ENCODE measurements at places on chromosomes 4 and X. TPM values are rescaled to one million over a fixed set of nuclear protein-coding genes. Genes with fewer than 3 reads are reported as not detected.

- no peaks in the 10 kb centered on the region for H3K36me3 ChIP-seq
- H3K4me1 ChIP-seq, result no peaks in the 10 kb centered on the region
- H3K4me3 ChIP-seq, result no peak overlapping the region
- H3K27me3 ChIP-seq, result no peaks in the 10 kb centered on the region
- DNase-seq, result no peak
Measured at GRCh38 chr4:155960522-155960921, 6.9 kb upstream of the CTSO start.

DNA sequence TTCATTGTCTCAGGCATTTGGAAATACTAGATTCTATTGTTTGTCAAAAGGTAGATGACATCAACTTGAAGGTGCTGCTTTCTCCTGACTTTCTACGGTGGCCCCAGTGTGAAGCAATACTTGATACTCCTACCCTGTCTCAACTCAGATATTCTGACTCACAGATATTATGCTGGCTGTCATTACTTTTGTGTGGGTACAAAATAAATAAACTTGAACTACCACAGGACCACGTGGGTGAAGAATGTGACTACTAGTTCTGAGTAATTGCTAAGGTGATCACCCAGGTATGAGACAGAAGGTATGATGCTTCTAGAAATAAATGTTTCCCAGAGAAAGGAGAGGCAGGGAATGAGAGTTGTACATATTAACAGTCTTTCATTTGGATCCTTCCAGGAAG is 275.3 kb upstream of the SPOCK3 start:
- H3K27ac ChIP-seq, result no peak overlapping the region
- no peaks in the 10 kb centered on the region for H3K27me3 ChIP-seq
- H3K4me1 ChIP-seq, result no peaks in the 10 kb centered on the region
- no peak for DNase-seq

DNA sequence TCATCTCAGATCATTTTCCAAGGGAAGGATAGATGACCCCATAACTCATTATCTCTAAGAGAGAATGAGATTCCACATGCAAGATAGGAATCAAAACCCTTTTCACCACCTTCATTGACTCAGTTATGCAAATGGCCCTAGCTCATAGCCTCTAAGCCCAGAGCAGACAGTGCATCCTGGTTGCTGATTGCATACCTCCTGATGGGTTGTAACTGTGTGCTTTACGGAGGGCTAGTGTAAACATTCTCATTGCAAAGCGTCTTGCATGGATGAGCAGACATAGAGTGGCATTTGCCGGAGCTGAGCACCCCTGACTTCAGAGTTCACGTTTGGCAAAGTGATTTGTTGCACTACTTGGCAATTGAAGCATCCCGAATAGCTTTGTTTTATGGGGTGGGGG is 151.0 kb downstream of the VCX3A start:
- no peaks in the 10 kb centered on the region for H3K4me1 ChIP-seq
- no peak for DNase-seq
- H3K36me3 ChIP-seq, result no peaks in the 10 kb centered on the region
- H3K27ac ChIP-seq, result no peak overlapping the region
- H3K27me3 ChIP-seq, result no peaks in the 10 kb centered on the region
- no peak overlapping the region for H3K4me3 ChIP-seq

- H3K36me3 ChIP-seq, result no peaks in the 10 kb centered on the region
- no peaks in the 10 kb centered on the region for H3K4me1 ChIP-seq
- no peak overlapping the region for H3K27ac ChIP-seq
- DNase-seq, result no peak
- no peak overlapping the region for H3K4me3 ChIP-seq
- H3K27me3 ChIP-seq, result no peaks in the 10 kb centered on the region
Measured at GRCh38 chr4:52408032-52408431, 251.1 kb downstream of the USP46 start.

PASD1 gene
- total RNA-seq, result not detected

- no peak overlapping the region for H3K4me3 ChIP-seq
- no peak overlapping the region for H3K27ac ChIP-seq
- H3K27me3 ChIP-seq, result no peaks in the 10 kb centered on the region
- no peak for DNase-seq
- no peaks in the 10 kb centered on the region for H3K4me1 ChIP-seq
Measured at GRCh38 chrX:100376576-100376975, 33.5 kb downstream of the PCDH19 start.

OPHN1 gene
- 10.7 TPM for total RNA-seq

DNA sequence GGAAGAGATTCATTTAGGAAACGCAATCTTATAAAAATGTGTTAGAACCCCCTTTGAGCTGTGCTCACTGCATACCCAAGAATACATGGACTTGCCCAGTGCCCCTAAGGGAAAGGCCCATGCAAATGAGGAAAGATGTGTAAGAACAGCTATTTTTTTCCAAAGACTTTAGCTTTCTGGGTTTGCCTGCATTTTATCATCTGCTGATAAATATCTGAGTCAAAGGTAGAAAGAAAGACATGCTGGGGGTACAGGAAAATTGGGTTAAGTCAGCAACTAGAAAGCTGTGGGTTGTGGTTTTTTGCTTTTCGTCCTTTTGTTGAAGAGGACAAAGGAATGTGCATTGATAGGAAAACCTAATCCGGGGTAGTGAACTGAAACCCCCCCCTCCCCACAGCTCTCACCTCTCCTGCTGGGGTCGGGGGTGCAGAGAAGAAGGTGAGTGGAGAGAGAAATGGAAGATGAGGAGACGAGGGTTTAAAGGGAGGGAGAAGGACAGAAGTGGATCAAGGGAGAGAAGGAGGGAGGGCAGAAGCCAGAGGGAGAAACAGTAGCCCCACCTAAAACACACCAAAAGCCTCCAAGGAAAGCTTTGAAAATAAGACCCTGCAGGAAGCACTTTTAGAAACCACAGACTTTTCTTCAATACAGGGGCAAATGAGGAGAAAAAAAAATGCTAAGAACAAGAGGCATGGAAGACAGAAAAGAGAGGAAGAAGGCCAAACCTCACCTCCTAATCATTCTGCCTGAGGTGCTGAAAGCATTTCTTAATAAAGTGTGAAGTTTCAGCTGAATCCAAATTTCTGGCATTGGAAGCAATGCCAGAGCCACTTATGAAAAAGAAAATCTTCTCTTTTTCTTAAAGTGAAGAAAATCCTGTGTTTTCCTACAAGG is 49.3 kb downstream of the KDR start:
- H3K4me1 ChIP-seq, result peaks cover 12% of the 10 kb centered on the region
- peaks cover 14% of the 10 kb centered on the region for H3K36me3 ChIP-seq
- no peak overlapping the region for H3K4me3 ChIP-seq
- H3K27me3 ChIP-seq, result no peaks in the 10 kb centered on the region
- no peak overlapping the region for H3K27ac ChIP-seq

GRCh38 chr4:48340276-48340964 is 909 bp upstream of the SLAIN2 start:
- H3K36me3 ChIP-seq, result no peaks in the 10 kb centered on the region
- H3K27ac ChIP-seq, result peak overlapping the region; percentile 99
- peaks cover 39% of the 10 kb centered on the region for H3K4me1 ChIP-seq
- peak overlapping the region; percentile 96 for H3K4me3 ChIP-seq
- no peaks in the 10 kb centered on the region for H3K27me3 ChIP-seq
- DNase-seq, result peak; percentile 50

DNA sequence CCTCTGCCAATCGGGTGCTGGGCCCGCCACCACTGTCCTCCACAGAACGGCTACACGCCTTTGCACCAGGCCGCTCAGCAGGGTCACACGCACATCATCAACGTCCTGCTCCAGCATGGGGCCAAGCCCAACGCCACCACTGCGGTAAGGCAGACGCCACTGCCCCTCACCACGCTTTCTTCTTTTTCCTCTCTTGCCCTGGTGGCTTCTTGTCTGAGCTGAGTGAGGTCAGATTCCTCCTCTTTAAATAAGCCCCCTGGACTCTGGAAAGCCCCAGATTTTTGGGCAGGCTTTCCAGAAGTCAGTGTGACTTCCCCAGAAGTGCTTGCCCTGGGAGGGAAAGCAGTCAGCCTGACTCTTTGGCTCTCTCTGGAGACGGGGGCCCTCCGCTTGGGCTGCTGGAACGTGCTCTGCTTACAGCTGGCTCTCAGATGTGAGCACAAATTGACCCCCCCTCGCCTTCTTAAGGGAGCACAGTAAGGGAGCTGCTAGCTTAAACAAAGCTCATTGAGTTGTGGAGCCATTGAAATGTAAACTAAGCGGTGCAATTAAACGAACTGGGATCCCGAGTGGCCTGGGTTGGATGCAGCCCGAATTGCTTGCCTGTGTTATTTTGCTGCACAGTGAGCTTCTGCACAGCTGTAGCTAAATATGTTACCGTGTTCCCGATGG is 243.1 kb downstream of the ANK2 start:
- no peaks in the 10 kb centered on the region for H3K4me1 ChIP-seq
- no peaks in the 10 kb centered on the region for H3K36me3 ChIP-seq
- H3K4me3 ChIP-seq, result peak overlapping the region; percentile 32

DNA sequence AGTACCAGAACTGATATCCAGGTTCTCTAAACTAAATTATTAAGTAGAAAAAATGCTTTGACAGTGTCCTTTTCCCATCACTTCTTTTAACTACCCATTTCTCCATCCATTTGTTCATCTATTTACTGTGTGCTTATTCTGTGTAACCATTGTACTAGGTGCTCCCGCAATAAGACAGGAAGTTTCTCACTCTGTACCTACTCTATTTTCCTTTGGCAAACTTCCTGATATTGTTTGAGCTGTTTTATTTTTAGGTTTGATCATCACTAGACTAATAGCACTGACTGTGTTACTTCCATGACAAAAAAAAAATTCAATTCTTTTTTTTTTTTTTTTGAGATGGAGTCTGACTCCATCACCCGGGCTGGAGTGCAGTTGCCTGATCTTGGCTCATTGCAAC is 102.5 kb upstream of the CASK start:
- no peak overlapping the region for H3K27ac ChIP-seq
- H3K36me3 ChIP-seq, result no peaks in the 10 kb centered on the region
- no peak for DNase-seq
- H3K27me3 ChIP-seq, result no peaks in the 10 kb centered on the region
- H3K4me3 ChIP-seq, result no peak overlapping the region

CT47C1 gene
- total RNA-seq, result not detected

SUPT20HL2 gene
- not detected for total RNA-seq

GRCh38 chr4:94531991-94532789 is 80.4 kb downstream of the PDLIM5 start:
- no peaks in the 10 kb centered on the region for H3K36me3 ChIP-seq
- H3K27ac ChIP-seq, result no peak overlapping the region
- no peak overlapping the region for H3K4me3 ChIP-seq

DNA sequence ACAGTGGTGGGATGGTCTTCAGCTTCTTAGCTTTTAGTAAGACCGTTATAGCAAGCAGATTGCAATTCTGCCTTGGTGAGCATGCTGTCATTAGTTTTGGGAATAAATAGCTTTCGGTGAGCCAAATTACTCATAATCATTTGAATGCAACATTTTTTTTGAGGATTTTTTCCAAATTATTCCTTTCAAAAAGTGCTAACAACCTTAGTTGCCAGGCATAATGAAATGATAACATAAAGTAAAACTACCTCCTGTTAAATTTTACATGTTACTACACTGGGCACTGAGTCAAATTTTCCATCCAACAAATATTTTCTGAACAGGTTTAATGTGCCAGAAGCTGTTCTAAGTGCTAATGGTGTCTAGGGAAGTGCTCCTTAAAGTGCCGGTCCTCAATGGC is 15.8 kb upstream of the NPFFR2 start:
- H3K36me3 ChIP-seq, result no peaks in the 10 kb centered on the region
- no peak overlapping the region for H3K27ac ChIP-seq
- H3K27me3 ChIP-seq, result no peaks in the 10 kb centered on the region
- no peaks in the 10 kb centered on the region for H3K4me1 ChIP-seq
- no peak for DNase-seq

MAGEA10 gene
- not detected for total RNA-seq

DNA sequence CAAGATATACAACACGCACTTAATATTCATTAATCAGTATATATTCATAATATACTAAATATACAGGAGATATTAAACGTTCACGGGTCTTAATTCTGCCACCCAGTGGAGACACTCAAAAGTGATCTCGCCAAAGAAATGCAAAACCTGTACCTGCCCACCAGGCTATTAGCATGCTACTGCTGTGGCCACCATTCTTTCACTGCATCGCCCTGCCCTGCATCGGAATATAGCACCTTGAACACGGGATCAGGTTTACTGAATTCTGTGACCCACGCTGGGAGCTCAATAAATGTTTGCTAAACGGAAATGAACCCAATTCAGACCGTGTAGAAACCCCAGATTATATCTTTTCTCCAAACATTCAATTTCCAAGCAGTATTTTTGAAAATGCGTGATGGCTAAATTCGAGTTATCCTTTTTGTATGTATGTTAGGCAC is 840 bp upstream of the CLCN3 start:
- peaks cover 31% of the 10 kb centered on the region for H3K4me1 ChIP-seq
- peak overlapping the region; percentile 92 for H3K27ac ChIP-seq

SPANXD gene
- not detected for total RNA-seq

- no peaks in the 10 kb centered on the region for H3K4me1 ChIP-seq
- no peak overlapping the region for H3K4me3 ChIP-seq
- no peaks in the 10 kb centered on the region for H3K36me3 ChIP-seq
- no peaks in the 10 kb centered on the region for H3K27me3 ChIP-seq
- no peak overlapping the region for H3K27ac ChIP-seq
Measured at GRCh38 chrX:150184491-150184890, 178.6 kb upstream of the MAMLD1 start.

DNA sequence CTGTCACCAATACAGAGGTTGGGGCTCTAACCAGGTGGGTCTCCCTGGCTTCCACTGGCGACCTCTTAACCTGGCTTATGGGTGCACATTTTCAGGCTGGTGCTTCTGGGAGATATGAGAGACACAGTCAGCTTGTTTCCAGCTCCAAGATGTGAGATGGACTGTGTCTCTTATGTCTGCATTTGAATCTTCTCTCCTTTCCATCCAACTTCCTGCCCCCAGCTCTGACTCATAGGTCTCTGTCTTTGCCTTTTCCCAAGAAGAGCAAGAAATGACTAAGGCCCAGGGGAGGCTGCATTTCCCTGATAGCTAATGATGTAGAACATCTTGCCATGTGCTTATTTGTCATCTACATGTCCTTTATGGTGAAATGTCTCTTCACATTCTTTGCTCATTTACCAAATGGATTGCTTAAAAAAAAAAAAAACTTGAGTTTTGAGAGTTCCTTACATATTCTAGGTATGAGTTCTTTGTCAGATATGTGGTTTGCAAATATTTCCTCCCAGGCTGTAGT is 3.2 kb upstream of the UXT start:
- H3K4me1 ChIP-seq, result peaks cover 10% of the 10 kb centered on the region
- H3K4me3 ChIP-seq, result no peak overlapping the region
- DNase-seq, result no peak
- H3K27ac ChIP-seq, result no peak overlapping the region
- H3K27me3 ChIP-seq, result no peaks in the 10 kb centered on the region

HPGDS gene
- 12.5 TPM for total RNA-seq

- no peak overlapping the region for H3K27ac ChIP-seq
- H3K4me3 ChIP-seq, result no peak overlapping the region
- peaks cover 8% of the 10 kb centered on the region for H3K4me1 ChIP-seq
- no peaks in the 10 kb centered on the region for H3K36me3 ChIP-seq
Measured at GRCh38 chr4:15756361-15756861, 21.7 kb upstream of the CD38 start.

GRCh38 chr4:38785041-38785790 is 2.4 kb upstream of the TLR10 start:
- H3K4me3 ChIP-seq, result no peak overlapping the region
- no peaks in the 10 kb centered on the region for H3K27me3 ChIP-seq
- peak overlapping the region; percentile 32 for H3K27ac ChIP-seq
- no peaks in the 10 kb centered on the region for H3K4me1 ChIP-seq
- H3K36me3 ChIP-seq, result no peaks in the 10 kb centered on the region
